ENCODE measurements at places on chromosomes 4 and X.
A peak's percentile ranks its signal among the peaks of the same experiment; 100 is the strongest.

GRCh38 chrX:65596270-65597034, 61.9 kb upstream of the LAS1L start:
- no peak for DNase-seq

- no peak for DNase-seq
Measured at GRCh38 chr4:106629268-106629625, 260.7 kb upstream of the GIMD1 start.

- DNase-seq: no peak
Measured at GRCh38 chr4:95118497-95118896, 360.7 kb downstream of the BMPR1B start.

DNA sequence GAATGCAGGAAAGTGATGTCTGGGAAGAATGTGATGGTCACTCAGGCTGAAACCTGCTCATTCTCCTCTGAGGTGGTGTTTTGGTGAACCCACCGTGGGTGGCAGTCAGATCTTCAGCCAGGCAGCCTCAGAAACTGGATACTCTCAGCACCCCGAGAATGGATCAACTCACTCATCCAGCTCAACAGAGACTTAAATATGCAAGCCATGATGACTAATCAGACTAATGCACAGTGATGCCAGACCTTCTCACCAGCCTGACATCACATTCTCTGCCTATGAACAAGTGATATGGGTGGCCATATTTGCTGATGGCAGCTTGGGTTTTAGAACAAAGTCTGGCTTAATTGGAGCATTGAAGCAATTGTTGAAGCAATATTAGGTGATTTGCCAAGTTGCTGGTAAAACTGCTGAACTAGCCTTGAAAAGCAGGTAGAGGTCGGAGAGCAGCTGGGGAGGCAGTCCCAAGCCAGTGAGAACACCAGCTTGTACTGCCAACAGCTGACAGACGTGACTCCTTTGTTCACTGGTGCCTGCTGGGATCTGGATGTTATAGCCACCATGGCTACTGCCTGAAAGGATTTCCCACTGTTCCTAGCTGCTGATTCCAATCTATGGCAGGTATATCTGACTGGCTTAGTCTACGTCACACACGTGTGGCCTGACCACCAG, 608.1 kb downstream of the MID1IP1 start:
- DNase-seq: no peak

- no peak for DNase-seq
Measured at GRCh38 chr4:123415977-123416376, 19.4 kb downstream of the SPRY1 start.

GRCh38 chr4:89519771-89520320, 212.2 kb upstream of the GPRIN3 start:
- no peak for DNase-seq

- no peak for DNase-seq
Measured at GRCh38 chr4:112094330-112094729, 50.9 kb upstream of the FAM241A start.

GRCh38 chr4:53608242-53608641, 17.0 kb upstream of the LNX1 start:
- no peak for DNase-seq

- peak; percentile 23 for DNase-seq
Measured at GRCh38 chr4:148216866-148217814, 225.1 kb downstream of the NR3C2 start.

- DNase-seq: peak; percentile 17
Measured at GRCh38 chrX:136954930-136955329, 74.4 kb upstream of the RBMX start.

DNA sequence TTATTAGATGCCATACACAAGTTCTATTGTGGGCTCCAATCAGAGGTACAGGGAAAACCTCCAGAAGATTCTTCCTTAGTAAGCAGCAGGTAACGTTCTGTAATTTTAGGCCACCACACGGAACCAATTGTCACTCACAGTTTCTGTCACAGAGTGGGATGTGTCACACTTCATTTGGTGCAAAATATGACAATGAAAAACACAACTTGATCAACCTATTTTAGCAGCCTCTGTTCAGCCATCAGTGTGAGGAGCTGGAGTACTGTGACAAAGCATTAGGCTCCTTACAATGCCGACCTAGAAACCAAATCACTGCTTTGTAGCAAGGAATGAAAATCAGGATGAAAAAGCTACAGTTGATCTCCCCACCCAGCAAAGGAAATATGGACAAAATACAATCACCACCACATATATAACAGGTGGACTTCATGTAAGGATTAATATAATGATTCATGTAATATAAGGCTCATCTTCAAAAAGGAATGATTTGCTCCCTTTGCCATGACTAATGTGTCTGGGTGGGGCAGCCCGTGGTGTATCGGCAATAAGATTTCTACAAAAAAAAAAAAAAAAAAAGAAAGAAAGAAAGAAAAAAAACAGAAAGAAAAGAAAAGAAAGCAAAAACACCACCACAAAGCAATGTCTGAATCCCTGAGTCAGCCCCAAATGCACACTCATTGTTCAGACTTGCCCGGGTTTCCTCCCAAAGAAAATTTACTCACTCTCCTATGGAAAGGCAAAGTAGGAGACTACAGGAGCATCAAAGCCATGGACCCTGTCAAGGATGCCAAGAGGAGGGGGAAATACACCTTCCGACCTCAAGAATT, 36.0 kb downstream of the SLC9A7 start:
- no peak for DNase-seq

DNA sequence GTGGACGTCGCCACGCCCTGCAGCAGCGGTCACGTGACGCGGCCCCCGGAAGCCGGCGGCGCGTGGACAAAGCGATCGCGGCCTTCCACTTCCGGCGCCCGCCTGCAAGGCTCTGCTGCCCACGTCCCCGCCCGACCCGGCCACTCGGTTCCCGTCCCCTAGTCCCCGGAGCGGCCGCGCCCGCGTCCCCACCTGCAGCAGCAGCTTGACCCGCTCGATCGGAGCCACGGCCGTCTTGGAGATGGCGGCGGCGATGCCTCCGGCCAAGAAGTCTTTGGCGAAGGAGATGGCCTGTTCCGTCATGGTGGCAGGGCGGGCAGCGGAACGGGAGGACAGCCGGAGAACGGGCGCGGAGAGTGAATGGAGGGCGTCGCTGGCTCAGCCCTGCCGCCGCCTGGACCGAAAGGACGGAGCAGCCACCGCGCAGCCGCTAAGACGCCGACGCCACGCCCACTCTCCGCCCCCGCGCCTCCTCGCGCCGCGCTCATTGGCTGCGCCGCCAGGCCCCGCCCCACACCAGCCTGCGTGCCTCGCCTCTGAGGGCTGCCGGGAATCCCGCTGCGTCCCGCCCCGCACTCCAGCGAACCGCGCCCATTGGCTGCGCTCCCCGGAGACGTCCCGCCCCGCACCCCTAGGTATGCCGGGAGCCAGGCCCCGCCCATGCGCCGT, at the start of gene SLC25A6:
Gene SLC25A6, minus strand, starts transcription at position 407 of the 669 bp plus-strand sequence. Its CDS starts 104 bp downstream, at position 303.
- peak; percentile 99 for DNase-seq

- DNase-seq: no peak
Measured at GRCh38 chrX:17913801-17914200, 52.7 kb upstream of the RAI2 start.

- no peak for DNase-seq
Measured at GRCh38 chrX:153102418-153102817, 30.2 kb downstream of the PNMA6A start.

DNA sequence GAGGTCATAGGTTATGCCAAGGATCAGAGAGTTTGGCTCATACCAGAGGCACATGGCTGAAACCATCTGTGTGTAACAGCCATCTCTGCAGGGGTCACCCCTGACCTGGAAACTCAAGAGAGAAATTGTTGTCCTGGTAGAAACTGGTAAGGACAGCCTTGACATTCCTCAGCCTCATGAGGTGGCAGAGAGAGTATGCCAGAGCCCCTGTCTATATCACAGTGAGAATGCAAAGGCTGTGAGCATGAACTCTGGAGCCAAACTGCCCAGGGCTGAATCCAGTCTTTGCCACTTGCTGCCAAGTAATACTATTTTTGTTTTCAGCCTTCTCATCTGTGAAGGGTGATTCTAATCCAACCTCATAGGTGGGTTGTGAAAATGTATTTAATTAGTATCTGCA, 37.1 kb upstream of the CCDC149 start:
- no peak for DNase-seq

GRCh38 chrX:31653422-31653821, 581.6 kb upstream of the FTHL17 start:
- DNase-seq: no peak

- no peak for DNase-seq
Measured at GRCh38 chrX:88397551-88397950, 349.5 kb upstream of the CPXCR1 start.

DNA sequence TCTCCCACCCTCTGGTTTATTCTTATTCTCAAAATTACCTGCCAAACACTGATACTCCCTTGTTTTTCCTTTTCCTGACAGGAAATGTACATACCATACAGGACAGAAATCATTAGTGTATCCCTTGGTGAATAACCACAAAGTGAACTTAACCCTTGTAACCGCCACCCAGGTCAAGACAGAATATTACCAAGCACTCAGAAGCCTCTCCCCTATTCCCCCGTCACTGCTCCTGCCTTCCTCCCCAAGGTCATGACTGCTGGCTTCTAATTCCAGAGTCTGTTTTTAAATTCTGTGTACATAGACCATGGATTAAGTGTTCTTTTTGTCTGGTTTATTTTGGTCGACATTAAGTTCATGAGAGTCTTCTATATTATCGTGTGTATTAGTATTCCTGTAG, 37.7 kb downstream of the HTT start:
- no peak for DNase-seq

DNA sequence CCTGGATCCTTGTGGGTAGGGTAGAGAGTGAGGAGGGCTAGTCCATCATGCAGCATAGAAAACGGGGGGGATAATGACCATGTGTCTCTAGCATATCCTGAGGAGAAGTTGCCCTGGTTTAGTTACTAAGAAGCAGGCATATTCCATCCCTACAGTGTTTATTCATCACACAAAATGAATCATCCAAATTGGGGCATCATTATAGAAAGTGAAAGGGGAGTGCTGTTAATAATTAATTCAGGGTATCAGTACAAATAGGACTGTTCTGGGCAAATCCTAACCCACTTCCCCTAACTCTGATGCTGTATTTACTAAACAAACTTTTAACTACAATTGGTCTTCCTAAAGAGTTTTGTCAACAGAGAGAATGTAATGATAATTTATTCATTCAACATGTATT, 281.1 kb upstream of the ARX start:
- no peak for DNase-seq

DNA sequence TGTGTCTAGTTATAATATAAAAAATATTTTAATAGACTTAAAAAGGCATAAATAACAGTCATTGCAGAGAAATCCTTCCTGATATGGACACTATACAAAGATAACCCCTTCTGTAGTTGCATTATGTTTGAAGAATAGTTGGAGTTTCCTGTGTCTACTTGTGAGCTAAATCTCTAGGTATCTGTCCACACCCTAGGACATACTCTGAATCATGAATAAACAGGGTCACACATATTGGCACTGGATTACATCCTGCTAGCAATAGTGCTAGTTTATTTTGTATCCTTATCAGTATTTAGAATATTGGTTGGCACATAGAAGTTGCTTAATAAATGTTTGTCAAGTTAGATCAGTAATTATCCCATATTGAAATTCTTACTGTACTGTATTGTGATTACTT, 173.9 kb downstream of the GRXCR1 start:
- DNase-seq: no peak

DNA sequence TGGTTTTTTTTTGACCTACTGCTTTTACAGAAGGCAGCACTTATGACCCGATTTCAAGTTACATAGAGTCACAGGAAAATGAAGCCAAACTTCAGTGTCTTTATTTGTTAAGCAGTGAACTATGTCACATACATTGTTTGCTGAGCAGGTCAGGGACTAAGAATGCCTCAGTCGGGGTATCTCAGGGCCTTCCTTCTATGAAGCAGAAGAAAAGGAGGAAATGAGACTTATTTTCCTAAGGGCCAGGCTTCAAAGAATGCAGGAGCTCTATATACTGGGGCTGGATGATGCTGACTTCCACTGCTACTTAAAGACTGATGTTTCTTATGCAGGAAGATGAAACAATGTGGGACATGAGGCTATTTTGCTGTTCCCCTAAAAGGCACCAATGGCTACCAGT, 558.4 kb upstream of the IGFBP7 start:
- DNase-seq: no peak

GRCh38 chrX:134423606-134424005, 36.4 kb upstream of the HPRT1 start:
- DNase-seq: peak; percentile 21

GRCh38 chrX:151155234-151155633, 21.1 kb upstream of the GPR50 start:
- no peak for DNase-seq
